Pulmonary artery endothelial cell (primary cell): ENCODE measurements at places on chromosomes 2 and 18. TPM values are rescaled to one million over a fixed set of nuclear protein-coding genes. Genes with fewer than 3 reads are reported as not detected.

DNA sequence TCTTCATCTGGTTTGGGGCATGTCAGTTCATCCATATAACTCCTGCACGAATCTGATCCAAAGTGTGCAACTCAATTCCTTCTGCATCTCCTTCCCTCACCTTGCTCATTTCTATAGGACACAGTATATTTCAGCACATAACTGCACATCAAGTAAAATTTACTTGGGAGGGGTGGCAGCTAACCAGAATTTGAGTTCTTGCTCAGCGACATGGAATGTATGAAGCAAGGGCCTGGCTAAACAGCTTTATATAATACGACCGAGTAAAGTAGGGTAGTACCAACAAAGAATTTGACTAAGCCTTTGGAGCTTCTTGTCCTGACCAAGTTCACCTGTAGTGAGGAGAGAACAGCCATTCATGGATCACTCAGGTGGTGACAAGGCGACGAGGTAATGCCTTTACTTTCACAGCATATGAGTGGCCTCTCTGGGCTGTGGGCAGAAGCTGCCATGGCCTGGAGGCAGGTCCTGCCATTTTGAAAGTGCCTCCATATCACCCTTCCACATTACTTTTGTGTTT is 570.2 kb upstream of the TNP1 start:
- no peak for DNase-seq

- no peak for DNase-seq
Measured at GRCh38 chr2:222290401-222290735, 8.4 kb downstream of the PAX3 start.

DNA sequence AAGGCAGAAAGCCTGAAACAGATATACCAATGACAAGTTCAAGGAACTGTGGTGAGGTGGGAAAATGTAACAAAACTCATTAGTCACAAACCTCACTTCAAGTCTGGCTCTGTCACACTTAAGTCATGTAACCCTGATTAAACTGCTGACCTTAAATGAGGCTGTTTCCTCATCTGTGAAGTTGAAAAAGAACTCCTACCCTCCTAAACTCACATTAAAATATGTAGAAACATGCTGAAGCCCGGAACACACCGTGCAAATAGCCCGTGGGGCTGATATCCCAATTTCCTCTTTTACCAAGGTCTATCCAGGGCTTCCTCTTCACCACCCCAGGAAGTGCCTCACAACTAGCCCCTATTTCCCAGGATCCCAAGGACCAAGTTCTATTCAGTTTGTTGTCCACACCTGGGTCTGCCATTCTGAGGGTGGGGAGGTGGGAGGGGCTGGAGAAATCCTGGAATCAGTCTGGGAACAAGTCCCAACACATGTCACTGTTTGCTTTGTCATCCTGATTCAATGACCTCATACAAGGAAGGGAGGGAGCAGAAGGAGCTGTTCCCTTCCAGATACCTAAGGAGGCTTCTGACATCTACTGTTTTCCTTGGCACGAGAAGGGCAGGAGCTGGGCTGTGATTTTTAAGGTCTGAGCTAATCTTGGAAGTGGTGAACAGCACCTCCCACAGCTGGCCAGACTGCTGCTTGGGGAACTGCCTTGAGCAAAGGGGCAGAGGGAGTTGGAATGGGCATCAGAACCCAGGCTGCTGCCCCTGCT is 42.3 kb downstream of the SLC4A1AP start:
- peak; percentile 88 for DNase-seq

DNA sequence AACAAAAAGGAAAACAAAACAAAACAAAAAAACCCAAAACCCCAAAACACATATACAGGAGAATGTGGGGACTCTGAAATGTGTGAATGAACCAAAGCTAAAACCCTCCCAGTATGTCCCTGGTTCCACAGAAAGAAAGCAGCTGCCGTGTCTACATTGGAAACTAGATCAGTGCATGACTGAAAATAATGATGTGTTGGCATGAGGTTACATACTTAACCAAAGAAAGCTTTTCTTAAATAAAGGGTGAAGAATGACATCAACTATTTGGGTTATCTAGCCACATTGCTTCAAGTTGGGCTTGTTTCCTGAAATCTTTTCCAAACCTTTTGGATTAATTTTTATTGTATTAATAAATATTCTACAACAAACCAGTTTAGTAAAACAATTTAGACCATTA is 91.9 kb upstream of the FN1 start:
- DNase-seq = no peak

DNA sequence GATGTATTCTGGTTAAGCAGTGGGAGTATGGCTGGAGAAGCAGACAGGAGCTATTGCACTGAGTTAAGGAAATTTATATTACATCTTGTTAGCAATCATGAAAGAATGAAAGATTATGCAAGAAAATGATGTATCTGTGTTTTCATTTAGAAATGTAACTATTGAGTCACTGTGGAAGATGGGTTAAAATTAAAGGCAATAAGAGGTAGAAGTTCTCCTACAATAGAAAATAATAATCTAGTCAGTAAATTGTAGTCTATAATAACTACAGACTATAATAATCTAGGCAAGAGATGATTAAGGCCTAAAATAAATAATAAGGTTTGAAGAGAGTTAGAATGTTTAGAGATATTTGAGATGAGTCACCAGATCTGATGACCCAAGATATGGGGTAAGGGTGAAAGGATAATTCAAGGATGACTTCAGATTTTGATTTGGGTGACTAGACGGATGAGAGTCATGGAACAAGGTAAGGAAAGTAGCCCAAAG is 371.9 kb upstream of the KCNH7 start:
- DNase-seq = no peak

GRCh38 chr18:78416853-78417252 is 562.8 kb upstream of the SALL3 start:
- DNase-seq = no peak

GRCh38 chr2:238703436-238703835 is 144.4 kb upstream of the TWIST2 start:
- no peak for DNase-seq

DNA sequence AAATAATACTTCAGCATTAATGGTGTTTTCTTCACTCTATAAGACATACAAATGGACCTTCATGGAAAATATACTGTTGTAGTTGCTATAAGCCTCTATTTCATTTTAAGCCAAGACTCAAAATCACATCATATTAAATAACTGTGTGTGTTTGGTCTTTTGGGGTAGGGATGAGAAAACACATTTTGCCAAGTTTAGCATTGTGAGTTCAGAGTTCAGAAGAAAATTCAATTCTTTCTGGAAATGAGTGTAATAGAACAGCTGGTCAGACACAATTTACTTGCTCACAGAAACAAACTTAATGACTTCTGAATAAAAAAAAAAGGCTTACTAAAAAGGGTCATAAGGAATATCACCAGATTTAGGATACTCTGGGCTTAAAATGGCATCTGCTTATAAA is 149.5 kb downstream of the LRRTM4 start:
- no peak for DNase-seq

GRCh38 chr2:23554054-23554697 is 169.2 kb downstream of the KLHL29 start:
- DNase-seq = no peak

DNA sequence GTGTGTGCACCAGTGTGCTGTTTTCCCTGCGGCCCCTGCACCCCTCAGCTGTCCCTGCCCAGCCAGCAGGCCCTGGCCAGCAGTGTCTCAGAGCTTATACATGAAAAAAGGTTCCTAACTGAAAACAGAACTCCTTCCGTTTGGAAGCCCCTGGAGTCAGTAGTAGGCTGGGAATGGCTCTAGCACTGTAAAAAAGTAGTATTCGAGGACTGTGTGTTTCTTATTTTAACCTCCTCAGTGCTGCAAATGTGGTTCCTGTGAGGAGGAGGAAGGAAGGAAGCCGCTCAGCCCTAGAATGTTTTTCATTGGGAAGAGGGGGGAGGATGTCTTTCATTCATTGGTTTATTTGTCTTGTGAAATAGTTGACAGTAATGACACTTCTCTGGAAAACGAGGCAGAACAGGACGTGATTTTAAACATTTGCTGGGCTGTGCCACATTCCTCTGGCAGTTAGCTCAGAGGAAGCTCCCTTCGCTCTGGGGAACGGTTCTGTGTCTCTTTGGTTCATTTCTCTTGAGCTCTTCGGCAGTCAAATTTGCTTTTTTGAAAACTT is 103.5 kb downstream of the SPTBN1 start:
- peak; percentile 71 for DNase-seq

GRCh38 chr2:4690913-4691312 is 987.5 kb downstream of the DCDC2C start:
- no peak for DNase-seq

Gene HOXD4
- not detected in 2 replicates for total RNA-seq

Gene CYP27A1
- 10.5 and 10.9 TPM in 2 replicates for total RNA-seq

Gene PRKAG3
- not detected in 2 replicates for total RNA-seq

Gene CKAP2L
- total RNA-seq = 4.9 and 10.3 TPM in 2 replicates

Gene FARSB
- total RNA-seq = 20.3 and 20.8 TPM in 2 replicates
